Dorsolateral prefrontal cortex (tissue), 122 donors: ENCODE measurements at places on chromosomes 2 and 18. TPM values are rescaled to one million over a fixed set of nuclear protein-coding genes. Genes with fewer than 3 reads are reported as not detected.

HOXD11 gene
- total RNA-seq, result not detected

SLC9A4 gene
- 0.61 TPM for total RNA-seq

ALKAL2 gene
- 1.5 TPM for total RNA-seq

GALR1 gene
- 2.4 TPM for total RNA-seq

PROM2 gene
- 9.8 TPM for total RNA-seq
